ENCODE measurements at places on chromosomes 12 and 14.

GRCh38 chr14:92499234-92499633 is 14.3 kb upstream of the RIN3 start:
- DNase-seq: no peak

GRCh38 chr14:68365228-68365627 is 427.6 kb downstream of the ZFP36L1 start:
- peak; percentile 74 for DNase-seq

DNA sequence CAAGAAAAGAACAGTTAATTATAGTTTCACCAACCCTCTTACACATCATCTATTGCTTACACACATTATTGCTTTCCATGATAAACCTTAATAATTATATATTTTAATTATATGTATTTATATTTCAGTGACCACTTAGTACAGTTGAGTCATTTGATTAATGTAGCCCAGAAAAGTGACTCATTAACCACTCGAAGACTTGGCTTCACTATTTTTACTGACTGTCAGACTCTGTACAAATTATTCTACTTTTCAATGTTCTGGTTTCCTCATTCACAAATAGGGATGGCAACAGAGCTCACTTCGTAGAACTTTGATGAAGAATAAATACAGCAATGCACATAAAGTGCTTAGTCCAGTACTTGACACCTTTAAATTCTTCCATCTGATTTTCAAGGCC is 98.3 kb downstream of the CFAP54 start:
- DNase-seq: peak; percentile 15

- DNase-seq: no peak
Measured at GRCh38 chr12:59432057-59432456, 163.8 kb upstream of the SLC16A7 start.

- peak; percentile 41 for DNase-seq
Measured at GRCh38 chr14:61625165-61625564, 70.1 kb upstream of the HIF1A start.

GRCh38 chr14:50303744-50304471 is 8.1 kb downstream of the L2HGDH start:
- no peak for DNase-seq

GRCh38 chr14:101855958-101856357 is 94.4 kb downstream of the PPP2R5C start:
- DNase-seq: no peak

GRCh38 chr14:21072781-21073339 is 2.8 kb downstream of the ARHGEF40 start:
- DNase-seq: no peak

- DNase-seq: peak; percentile 92
Measured at GRCh38 chr12:15789220-15790171, at the start of gene EPS8. Gene EPS8, minus strand, starts transcription at chr12:15789388. Its CDS starts 106,437 bp downstream, at chr12:15682951.

- no peak for DNase-seq
Measured at GRCh38 chr12:85725991-85726390, 110.2 kb downstream of the RASSF9 start.

DNA sequence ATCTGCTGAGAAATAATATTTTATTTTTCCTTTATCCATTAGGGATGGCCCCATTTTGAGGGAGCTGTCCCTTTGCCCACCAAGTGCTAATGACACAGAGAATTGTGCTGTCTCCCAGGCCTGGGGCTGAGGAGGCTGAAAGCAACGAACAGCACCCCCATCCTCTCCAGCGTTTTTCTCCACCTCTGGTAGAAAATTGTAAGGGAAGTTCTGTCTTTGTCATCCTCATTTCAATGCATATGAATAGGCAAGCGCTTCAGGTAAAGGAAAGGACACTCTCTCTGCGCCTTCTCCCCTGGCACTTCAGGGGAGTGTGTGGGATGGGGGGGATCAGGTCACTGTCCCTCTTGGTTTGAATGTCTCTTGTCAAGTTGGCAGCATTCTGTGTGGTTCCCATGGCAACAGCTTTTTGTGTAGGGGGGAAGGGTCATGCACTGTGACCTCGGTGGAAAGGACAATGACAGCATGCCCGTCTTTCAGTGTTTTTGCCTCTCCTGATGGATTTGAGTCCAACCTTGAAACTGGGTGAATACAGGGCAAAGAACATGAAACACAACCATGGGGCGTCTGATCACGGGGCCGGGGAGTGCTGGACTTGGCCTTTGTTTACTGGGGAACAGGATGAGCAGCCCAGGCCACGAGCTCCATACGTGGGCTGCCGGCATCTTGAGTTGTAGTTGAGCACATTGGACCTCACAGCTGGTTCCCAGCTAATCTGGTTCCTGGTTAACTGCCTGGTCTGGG is 230.2 kb downstream of the VRK1 start:
- no peak for DNase-seq

DNA sequence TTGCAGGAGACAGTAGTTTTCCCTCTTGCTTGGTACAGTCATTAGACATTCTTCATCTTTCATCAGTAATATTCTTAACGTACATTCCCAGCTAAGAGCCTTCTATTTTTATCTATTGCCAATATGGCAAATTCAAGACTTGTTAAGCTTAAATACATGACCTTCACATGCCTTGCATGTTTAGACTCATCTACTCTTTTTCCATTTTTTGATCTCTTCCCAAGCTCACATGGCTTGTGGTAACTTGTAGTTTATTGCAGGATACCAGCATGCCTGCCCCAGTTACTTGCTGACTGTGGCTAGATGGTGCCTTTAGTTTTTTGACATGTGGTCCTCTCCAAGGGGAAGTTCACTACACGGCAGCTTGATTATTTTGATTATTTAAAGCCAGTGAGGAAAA is 729.0 kb downstream of the SLC6A15 start:
- no peak for DNase-seq

DNA sequence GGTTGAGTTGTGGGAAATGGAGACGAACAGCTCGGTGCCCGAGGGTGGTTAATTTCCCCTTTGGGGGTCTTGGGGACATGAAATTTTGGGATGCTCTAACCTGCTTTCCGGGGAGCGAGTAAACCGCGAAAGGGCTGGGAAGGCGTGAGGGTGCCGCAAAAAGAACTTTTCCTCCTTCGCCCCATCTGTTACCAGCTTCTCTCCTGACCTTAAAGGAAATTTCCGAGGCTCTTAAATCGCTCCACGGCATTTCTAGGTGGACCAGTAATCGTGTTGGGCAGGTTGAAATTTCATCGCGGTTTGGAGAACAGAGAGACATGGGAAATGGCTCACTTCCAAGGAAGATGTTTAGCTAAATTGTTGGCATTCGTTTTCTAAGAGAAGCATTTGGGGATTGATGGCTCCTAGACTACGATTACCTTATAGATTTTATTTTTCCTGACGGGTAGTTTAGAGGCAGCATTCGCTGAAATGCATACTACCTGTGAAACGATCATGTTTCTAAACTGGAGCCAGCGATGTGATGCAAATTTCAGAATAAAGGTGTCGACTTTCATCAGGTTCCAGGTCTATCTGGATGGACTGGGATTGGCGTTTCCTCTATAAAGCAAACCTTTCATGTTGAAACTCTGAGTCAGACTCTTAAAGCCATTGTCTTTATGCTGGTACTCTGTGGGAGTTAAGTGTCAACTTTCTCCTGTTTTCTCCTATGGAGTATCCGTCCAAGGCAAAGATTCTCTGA is 414.5 kb downstream of the PCNX1 start:
- peak; percentile 60 for DNase-seq

DNA sequence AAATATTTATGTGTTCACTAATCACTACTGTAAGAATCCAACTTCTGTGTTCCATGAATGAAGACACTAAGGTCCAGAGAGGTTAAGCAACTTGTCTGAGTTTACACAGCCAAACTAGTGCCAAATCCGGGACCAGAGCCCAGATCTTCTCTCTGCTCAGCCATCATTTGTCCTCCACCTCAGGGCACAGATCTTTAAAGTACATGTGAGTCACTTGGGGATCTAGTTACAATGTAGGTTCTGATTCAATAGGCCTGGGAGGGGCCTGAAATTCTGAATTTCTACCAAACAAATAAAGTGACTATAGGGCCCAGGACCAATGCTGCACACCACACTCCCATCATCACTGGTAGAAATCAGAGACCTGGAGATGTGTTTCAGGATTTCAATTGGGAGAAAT is 162.9 kb downstream of the GXYLT1 start:
- DNase-seq: peak; percentile 3

DNA sequence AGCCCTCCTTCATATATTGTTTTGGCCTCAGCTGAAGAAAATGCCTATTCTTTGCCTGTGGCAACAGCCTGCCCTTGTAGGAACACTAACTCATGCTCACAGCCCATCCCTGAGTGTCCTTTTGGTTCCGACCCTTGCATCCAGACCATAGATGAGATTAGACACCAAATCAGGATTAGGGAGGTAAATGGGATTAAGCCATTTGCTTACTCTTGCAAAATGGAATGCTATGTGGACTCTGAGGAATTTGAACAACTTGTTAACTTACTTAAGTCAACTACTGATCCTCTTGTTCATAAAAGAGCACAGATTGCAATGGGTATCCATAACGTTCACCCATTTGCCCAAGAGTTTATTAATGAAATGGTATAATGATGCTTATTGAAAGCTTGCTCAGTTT is 27.3 kb downstream of the TSHR start:
- no peak for DNase-seq

DNA sequence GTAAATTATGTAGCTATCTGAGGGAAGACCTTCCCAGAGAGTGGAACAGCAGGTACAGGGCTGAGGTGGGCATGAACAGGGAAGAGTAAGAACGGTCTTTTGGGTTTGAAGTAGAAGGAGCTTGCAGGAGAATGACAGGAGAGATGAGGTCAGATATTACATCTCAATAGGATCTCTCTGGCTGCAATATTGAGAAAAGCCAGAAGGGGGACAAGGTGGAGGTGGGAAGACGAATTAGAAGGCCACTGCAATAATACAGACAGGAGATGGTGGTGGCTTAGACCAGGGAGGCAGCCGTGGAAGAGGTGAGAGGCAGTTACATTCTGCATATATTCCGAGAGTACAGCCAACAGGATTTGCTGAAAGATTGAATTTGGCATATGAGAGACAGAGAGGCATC is 310.2 kb downstream of the APAF1 start:
- peak; percentile 16 for DNase-seq

DNA sequence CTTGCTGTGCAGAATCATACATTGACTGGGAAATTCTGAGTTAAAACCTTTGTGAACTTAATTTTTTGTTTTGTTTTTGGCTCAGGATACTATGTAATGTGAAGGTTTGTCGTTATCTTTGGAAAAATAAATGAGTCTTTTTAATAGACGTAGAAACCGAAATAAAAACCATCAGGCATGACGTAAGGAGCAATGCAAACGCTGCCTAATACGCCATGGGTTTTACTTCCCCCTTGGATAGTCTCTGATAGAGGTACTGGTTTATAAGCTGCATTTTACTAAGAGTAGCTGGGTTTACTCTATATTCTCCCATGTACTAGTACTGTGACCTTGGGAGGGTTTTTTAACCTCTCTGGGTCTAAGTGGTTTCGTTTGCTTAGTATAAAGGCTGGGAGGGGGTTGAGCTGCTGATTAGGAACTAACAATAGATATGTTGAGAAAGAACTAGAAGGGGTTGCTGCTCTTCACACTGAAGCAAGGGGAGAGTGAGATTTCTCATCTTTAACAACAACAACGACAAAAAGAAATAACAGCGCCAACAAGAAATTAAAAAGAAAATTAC is 66.8 kb upstream of the SLCO1C1 start:
- no peak for DNase-seq

DNA sequence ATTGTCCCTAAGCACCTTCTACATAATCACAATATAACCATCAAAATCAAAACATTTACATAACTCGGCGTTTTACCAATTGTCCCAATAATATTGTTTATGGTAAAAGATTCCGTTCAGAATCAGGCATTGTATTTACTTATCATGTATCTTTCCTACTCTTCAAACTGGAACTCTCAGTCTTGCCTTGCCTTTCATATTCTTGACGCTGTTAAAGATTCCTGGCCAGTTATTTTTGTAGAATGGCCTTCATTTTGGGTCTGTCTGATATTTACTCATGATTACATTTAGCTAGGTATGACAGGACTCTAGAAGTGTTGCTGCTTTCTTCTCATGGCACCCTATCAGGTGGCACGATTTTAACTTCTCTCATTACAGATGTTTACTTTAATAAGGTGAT is 850 bp upstream of the HEATR5A start:
- no peak for DNase-seq

- no peak for DNase-seq
Measured at GRCh38 chr14:54660604-54661111, 93.7 kb downstream of the SAMD4A start.

- no peak for DNase-seq
Measured at GRCh38 chr14:53493860-53494259, 340.7 kb upstream of the DDHD1 start.

DNA sequence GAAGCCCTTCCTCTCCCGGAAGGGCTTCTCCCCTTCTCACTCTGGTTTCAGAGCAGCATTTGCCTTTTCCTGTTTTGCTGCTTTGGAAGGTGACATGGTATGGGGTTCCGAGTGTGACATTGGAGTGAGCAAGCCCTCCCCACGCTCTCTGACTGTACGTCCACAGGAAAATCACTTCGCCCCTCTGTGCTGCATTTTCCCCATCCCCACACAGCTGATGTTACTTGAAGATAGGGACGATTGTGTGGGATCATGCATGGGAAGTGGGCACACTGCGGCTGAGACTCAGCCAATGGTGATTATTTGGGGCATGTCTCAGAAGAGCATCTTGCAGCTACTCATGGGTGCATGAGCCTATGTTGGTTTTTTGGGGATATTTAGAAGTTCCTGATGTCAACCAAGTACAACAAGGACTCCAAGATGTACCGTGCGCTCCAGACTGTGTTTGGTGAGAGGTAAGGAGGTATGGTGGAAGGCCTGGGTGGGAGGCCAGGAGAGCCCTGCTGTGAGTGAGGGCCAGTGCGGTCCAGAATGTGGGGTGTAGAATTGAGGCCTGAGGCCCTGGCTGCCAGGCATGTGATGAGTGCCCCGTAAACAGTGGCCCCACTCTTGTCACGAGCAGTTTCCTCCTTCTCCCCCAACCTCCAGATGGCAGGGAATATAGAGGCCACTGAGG is 15.1 kb downstream of the CYP46A1 start:
- DNase-seq: no peak

GRCh38 chr14:54662491-54663133 is 95.7 kb downstream of the SAMD4A start:
- no peak for DNase-seq

DNA sequence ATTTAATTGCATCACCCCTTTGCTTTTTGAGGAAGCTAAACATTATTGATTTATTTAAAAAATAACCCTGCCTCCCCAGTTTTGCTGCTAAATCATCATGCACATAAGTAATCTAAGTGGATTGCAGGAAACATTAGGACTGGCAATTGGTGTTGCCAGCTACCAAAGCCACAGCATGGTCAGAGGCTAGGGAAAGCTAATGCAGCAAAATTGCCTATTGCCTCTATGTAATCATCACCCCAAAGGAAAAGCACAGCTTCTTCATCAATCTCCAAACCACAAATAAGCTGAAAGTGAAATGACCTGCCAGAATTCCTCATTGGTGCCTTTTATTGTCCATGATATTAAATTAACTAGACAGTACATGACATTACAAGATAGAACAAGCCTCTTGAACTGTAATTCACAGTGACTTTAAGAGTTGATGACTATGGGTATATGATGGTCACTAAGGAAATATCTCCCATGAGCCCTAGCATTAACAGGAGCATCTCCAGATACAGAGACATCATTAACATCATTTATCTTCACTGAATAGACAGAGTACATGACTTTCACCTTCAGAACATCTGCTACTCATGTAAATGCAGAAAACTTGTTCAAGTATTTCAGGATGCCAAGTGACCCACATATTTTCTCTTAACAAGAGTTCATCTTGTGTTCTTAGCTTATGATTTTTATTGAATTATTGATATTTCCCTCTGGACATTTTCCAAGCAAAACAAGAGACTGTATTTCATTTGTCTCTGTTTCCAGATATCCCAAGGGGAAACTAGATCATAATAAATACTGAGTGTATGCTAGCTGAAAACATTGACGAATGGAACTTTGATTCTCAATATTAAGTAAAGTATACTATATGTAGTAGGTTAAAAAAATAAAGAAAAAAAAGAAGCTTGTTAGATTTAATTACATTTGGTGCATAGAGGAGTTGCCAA is 29.4 kb downstream of the PTPRR start:
- DNase-seq: no peak
